ENCODE measurements at places on chromosomes 3 and 15. TPM values are rescaled to one million over a fixed set of nuclear protein-coding genes. Genes with fewer than 3 reads are reported as not detected.

DNA sequence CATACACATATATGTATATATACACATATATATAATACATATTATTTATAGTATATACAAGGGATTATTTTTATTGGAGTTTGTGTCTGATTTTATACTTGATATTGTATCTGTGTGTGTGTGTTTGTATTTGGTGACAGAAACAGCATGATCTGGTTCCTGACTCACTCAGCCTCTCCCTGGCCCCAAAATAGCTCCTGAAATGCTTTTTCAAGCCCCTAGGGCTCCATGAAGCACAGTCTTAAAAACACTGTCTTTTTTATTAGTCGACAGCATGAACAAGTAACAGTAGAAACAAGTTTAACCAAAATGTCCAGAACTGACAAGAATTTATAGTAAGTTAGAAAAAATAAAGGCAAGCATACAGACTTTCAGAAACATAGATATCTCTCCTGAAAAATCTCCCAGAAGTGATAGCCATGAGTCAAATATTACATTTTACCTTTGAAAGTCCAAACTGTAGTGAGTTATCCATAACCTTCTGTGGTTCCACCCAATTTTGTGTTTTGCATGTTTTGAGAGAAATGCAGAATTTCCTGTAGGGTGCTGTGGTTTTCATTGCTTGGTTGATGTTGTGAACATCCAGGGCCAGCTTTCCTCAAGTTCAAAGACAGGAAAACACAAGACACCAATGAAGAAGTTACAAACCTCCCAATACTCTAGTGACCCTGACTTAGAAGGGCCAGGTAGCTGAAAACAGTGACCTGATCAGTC lies 98.5 kb upstream of the CCDC80 start:
- no peak for DNase-seq

DNA sequence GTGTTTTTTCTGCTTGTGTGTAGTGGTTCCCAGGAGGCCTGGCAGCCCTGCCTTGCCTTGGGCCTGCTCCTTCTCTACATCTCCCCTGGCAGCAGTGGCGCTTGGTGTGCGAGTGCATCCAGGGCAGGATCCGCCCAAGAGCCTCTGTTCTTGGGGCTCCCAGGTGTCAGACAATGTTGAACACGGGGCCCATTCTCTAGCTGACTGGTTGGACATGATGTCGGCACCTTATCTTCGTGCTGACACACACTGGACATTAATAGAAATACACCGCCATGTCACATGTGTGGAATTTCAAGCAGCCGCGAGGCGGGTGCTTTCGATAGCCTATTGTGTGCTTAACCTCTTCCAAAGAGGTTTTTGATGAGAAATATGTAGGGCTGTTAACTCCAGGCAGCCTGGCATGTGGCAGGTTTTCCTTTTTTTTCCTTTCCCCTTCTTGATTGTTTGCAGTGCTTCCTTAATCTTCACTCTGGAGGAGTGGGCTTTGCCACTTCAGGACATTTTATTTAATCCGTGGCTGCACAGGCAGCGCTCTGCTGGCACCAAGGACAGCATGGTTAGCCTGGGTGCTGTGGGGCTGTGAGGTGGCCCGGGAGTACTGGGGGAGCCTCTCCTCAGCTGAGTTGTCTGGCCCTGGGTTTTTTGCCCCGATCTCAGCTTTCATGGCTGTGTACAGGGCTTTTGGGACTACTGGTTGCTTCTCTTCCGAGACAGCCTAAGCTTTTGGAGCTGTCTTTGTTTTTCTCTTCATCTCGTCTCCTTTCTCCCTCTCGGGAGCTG lies 42.5 kb downstream of the CHCHD6 start:
- DNase-seq, result no peak

DNA sequence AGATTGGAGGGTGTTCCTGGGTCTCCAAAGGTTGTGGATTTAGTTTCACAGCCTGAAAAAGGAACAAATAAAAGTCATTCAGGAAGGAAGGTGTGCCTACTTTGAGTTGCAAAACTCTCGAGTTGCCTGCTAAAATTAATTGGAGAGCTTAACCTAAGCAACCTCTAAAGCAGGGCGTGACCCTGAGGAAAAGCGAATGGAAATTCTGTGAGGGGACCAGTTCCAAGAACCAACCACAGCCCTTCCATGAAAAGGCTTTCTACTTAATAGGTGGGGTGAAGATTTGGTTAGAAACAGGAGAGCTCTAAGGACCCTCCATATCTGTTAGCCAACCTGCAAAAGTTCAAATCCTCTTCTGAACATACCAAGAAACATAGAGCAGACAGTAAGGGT lies 1.5 kb downstream of the CD80 start:
- DNase-seq, result no peak

GRCh38 chr3:43893727-43894126 lies 203.0 kb downstream of the ABHD5 start:
- no peak for DNase-seq

Gene SUCNR1
- 0.14 TPM for total RNA-seq

Gene ZDHHC3
- total RNA-seq, result 65.8 TPM

Gene SERPINI2
- not detected for total RNA-seq

DNA sequence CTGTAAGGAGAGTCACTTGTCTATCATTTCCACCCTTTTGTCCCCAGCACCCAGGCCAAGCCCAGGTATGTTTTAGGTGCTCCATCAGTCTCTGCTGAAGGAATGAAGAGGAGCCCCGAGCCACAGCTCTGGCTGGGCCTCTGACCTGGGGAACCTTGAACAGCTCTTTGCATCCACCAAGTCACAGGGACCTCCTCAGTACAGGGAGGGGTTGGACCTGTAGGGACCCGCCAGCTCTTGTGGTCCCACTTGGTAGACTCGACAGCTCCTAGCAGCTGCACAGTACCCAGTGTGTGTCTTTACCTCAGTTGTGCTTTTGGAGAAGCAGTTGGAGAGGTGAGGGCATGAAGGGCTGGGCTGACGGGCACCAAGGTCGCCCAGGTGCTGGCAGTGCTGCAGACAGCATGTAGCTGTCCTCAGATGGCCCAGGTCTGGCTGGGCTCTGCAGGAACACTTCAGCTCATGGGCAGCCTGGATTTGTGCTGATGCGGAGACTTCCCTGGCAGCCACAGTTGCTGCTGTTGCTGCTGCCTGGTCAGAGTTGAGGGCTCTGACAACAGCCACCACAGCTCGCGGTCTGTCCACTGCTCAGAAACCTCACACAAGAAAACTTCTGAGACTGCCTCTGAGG lies 123.6 kb downstream of the CACNA1D start:
- DNase-seq, result no peak

- no peak for DNase-seq
Observed at GRCh38 chr3:141379250-141379966, 11.1 kb downstream of the ZBTB38 start.

DNA sequence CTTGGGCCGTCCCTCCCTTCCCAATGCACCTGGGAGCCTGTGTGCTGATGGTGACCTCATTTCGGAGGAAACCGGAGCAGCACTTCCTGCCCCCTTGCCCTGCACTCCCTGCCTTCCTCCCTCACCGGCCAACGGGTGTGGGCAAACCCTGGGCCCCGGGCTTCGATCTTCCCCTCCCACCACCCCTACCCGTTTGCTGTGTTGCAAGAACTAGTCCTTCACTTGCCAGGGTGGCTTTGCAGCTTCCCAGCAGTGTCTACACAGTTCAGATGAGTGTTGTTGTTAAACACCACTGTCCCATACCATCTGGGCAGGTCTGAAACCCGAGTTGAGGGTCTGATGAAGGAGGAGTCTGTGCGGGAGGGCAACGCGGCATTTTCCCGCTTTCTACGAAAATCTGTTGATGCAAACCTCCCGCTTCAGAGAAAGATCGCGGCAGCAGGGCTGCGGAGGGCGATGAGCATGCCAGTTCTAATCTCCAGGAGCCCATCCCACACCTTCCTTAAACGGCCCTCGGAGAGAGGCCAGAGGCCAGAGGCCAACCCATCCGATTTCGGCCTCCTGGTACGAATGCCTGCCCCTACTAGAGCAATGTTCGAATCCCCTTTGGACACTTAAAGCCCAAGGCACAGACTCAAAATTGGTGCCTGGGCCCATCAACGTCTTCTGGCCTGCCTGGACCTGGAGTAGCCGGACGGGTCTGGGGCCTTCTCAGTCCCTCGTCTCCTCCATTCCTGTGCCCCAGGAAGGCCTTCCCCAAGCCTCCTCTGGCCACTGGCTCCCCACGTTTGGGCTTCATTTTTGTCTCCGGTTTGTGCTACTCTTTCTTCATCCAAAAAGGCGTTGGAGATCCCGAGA lies 35.7 kb upstream of the POLG start:
- no peak for DNase-seq

Gene TGM5
- not detected for total RNA-seq

- peak; percentile 31 for DNase-seq
Observed at GRCh38 chr15:45307230-45307924, 55.3 kb downstream of the SLC28A2 start.

Gene HYAL1
- total RNA-seq, result 2.2 TPM

- peak; percentile 1 for DNase-seq
Observed at GRCh38 chr3:86923071-86923491, 67.9 kb downstream of the VGLL3 start.

Gene SGO1
- 10.3 TPM for total RNA-seq

DNA sequence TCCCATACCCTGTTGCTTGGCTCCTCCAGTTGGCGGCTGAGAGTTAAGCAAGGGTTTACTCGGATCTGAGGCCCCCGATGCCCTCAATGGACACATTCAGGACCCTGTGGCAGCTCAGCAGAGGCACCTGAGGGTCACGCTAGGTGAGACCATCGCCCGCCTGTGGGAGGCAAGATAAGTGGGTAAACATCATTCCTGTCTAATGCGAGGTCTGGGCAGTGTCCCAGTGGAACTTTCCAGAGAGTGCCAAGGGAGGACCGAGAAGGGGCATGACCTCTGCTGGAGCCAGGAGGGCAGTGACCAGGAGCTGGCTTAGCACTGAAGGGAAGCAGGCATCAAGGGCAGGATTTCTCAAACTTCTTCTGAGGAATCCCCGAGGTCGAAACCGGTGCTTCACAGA lies 65.4 kb upstream of the SEC61A1 start:
- DNase-seq, result no peak

- DNase-seq, result no peak
Observed at GRCh38 chr3:120174811-120175539, 80.7 kb upstream of the GSK3B start.

GRCh38 chr3:62159709-62160092 lies 213.6 kb downstream of the FEZF2 start:
- no peak for DNase-seq

DNA sequence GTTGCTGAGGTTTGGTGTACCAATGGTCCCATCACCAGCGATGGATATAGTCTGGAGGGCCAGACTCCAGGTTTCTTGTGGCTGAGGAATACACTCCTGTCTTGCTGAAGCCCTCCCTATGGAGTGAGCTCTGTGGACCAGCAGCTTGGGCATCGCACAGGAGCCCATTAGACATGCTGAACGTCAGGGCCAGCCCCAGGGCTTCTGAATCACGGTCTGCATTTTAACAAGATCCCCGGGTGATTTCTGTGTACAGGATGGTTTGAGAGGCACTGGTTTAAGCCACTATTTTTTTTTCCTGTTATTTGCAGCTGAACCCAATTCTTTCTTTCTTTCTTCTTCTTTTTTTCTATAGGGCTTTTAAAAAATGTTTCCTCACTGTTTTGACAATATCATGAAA lies 69.5 kb upstream of the XCR1 start:
- no peak for DNase-seq

DNA sequence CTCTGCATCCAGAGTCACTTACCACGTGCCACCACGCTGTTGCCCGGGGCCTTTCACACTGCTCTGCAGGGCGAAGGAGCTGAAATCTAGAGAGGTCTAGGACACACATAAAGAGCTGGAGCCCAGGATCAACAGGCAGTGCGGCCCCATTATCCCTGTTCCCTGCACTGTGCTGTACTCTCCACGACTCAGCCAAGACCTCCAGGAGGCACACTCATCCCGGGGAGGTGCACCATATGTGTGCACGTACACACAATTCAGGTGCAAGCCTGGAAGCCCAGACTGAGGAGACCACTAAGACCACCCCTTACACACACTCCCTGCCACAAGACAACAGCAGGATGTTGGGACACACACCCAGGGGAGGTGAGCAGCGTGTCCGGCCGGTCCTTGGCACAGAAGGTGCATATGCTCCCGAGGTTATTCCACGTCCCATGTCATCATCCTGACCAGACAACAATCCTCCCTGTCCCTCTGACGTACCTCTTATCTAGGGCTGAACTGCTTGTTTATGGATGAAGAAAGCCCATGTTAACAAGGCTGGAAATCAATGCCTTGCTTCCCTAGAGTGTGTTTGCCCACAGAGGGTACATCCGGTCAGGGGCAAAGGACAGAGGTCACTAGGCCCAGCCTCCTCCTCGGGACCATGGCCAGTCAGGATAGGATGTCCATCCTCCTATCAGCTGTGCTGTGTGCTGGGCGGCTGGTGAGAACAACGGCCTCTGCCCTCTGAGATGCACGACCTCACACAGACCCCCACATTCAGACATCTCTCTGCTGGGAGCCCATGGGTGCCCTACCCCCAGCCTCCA lies 16.1 kb downstream of the KLF15 start:
- DNase-seq, result no peak

DNA sequence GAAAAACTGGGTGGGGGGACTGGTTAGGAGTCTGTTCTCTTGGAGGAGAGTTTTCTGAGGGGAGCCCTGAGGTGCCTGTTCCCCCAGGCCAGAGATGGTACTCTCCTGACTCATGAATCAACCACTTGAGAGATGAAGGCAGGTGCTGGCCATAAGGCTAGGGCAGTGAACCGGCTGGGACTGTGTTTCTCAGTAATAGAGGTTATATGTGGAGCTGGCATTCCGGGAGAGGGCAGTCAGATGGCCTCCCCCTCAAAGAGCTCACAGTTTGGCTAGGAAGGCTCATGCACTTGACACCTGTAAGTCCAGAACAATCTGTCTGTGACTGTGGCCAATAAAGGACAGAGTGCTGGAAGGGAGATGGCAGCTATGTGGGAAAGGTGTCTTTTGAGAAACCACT lies 10.0 kb upstream of the SCN10A start:
- DNase-seq, result no peak

DNA sequence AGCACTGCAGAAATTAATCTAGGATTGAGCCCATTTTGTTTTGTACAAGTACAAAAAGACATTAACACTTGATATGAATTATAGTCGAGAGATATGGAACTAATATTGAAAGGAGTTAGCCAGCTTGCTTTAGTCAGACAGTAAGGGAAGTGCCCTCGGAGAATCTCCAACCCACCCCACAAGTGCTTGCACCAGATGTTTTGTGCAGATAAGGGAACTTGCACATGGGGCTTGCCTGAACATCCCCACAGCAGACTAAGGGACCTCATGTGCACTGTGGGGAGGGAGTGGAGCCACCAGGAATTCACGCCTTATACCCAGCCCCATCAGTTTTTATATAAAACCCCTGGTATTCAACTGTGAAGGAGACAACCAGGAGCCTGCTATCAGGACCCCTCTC lies 122.3 kb downstream of the EFHB start:
- DNase-seq, result no peak

- no peak for DNase-seq
Observed at GRCh38 chr15:91319371-91320059, 219.5 kb downstream of the SV2B start.

All from epithelial cell of proximal tubule (primary cell).